ENCODE measurements at places on chromosomes 5 and 9. TPM values are rescaled to one million over a fixed set of nuclear protein-coding genes. Genes with fewer than 3 reads are reported as not detected.
A peak's percentile ranks its signal among the peaks of the same experiment; 100 is the strongest.

The CCNJL gene
- 0.56 TPM for total RNA-seq

The OLFML2A gene
- total RNA-seq = 7.2 TPM

- no peak for DNase-seq
Observed at GRCh38 chr5:180233729-180234128, 24.7 kb upstream of the RASGEF1C start.

The PFN3 gene
- total RNA-seq = not detected

DNA sequence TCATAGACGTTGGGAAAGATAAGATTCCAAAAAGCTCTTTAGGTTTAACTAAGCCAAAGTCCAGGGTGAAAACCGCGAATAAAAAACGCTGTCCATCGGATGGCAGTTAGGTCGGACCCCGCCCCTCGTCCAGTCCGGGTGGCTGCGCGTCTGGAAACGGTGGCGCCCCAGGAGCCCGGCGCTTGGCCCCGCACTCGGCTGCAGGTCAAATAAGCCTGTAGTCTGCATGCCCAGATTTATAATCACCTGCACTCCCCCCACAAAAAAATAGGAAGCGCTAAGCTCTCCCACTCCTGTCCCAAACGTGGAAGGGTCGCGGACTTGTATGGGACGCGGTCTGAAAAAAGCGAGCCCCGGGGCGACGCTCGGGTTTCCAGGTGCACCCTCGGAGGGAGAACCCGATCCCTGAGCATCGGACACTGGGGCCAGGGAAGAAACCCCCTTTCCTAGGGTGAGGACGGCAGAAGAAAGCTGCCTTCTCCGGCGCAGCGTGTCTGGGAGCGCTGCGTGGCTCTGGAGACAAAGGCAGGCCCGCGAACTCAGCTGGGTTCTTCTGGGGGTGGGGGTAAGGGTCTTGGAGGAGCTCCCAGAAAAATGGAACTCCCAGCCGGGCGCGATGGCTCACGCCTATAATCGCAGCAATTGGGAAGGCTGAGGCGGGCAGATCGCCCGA, 923 bp upstream of the ZBTB5 start:
- peak; percentile 82 for DNase-seq

GRCh38 chr5:77696120-77696519, 57.6 kb upstream of the OTP start:
- DNase-seq = no peak

DNA sequence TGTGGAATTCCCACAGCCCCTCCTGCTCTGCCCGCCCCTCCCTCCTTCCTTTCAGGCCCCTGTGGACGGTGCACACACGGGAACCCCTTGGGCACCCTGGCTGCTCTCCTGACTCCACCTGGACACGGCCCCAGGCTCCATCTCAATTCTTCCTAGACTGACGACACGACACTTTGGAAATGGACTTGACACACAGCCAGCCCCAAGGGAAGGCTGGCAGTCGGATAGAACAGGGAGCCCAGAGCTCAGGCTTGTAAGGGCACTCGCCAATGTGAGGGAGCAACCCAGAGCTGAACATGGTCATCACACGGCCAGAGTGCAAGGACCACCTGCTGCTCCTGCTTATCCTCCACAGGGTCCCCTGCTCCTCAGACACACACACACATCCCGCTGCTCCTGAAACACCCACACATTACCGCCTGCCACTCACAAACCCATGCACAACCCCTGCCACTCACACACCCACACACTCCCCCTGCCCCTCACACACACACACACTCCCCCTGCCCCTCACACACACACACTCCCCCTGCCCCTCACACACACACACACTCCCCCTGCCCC, 8.9 kb downstream of the SLC9A3 start:
- DNase-seq = peak; percentile 45

GRCh38 chr5:125057912-125058826, 311.7 kb upstream of the ZNF608 start:
- DNase-seq = no peak

The PCDHGA1 gene
- 0.22 TPM for total RNA-seq

The SPATA31A3 gene
- total RNA-seq = not detected

DNA sequence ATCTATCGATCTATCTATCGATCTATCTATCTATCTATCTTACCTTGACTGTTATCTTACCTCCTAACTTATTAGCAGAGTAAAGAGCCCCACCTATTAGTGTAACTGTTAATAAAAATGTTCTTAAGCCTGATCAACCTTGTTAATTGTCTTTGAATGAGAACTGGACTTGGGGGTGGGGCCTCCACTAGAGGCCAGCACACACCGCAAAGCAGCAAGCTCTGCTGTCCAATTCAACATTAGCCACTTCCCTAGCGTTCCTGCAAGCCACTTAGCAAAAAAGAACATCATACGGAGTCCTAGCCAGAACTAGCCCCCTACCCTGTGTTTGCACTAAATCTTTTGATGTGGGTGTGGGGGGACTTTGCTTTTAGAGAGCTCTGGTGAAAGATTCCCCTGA, 515.8 kb downstream of the KDM4C start:
- DNase-seq = no peak

DNA sequence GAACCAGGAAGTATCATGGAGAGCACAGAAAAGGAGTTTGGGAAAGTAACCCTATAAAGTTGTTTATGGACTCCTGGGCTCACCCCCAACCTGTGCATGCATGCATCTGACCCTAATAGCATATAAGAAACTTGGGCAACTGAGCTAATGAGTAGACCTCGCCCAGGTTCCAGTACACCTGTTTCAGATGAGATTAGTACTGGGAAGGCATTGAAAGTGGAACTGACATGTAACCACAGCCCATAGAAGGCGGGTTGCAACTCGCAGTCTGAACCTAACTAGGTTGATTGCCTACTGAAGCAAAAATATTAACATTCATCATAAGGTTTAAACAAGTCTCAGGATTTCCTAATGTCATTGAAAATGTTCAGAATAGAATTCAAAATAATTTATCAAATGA, 87.0 kb downstream of the WNK2 start:
- no peak for DNase-seq

The F2R gene
- 0.92 TPM for total RNA-seq

The SLC46A2 gene
- total RNA-seq = not detected

DNA sequence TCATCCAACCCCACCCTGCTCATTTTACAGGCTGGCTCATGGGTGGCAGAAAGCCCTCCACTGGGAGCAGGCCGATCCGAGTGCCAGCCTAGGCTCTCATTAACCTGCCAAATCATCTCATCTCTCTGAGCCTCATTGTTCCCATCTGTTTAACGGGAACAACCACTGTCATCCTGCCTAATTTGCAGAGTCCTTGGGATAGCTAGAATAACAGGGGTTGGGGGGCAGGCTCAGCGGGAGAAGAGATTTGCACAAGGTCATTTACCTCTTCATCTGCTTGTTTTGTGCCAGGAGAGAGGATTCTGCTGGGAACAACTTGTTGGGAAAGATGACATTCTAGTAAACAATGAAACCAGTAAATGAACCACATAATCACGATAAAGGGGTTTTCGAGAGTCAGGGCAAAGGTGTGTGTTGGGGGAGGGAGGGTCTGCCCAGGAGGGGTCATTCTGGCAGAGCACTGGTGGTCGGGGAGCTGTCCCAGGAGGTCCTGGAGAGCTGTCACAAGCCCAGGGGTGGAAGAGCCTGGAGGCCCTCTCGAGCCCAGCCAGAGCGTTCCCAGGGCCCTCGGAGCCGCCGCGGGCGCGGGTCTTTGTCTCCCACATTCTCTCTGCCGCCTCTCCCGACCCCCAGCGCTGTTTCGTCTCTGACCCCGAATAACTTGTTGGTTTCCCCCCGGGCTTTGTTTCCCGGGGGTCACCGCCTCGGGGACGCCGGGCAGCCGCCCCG, 22.8 kb upstream of the NDST1 start:
- DNase-seq = no peak

DNA sequence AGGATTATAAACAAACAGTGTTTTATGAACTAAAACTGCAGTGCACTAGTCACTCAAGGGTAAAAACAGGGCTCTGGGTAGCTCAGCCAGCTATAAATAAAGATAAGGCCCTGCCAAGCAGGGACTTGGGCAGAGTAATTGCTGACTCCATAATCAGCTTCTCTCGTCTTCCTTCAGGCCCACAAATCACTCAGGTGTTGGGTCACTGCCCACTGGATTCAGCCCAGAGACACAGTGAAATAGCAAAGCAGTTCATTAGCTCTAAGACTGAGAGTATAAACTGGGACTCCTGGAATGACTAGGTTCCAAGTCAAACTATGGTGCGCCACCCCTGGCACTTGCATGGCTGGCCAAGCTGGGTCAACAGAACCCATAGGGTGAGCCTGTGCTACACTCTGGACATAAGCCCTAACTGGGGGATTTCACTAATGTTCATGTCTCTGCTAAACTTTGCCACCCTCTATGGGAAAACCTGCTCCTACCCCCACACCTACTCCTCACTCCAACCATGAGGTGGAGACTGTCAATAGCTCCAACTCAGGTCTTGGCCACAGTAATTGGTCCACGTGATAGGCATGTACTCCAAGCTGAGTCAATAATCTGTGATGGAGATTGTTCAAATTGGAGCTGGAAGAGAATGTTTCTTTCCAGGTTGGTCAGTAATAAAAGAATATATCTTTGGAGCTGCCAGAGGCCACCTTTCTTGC, 158.5 kb downstream of the SLIT3 start:
- no peak for DNase-seq

DNA sequence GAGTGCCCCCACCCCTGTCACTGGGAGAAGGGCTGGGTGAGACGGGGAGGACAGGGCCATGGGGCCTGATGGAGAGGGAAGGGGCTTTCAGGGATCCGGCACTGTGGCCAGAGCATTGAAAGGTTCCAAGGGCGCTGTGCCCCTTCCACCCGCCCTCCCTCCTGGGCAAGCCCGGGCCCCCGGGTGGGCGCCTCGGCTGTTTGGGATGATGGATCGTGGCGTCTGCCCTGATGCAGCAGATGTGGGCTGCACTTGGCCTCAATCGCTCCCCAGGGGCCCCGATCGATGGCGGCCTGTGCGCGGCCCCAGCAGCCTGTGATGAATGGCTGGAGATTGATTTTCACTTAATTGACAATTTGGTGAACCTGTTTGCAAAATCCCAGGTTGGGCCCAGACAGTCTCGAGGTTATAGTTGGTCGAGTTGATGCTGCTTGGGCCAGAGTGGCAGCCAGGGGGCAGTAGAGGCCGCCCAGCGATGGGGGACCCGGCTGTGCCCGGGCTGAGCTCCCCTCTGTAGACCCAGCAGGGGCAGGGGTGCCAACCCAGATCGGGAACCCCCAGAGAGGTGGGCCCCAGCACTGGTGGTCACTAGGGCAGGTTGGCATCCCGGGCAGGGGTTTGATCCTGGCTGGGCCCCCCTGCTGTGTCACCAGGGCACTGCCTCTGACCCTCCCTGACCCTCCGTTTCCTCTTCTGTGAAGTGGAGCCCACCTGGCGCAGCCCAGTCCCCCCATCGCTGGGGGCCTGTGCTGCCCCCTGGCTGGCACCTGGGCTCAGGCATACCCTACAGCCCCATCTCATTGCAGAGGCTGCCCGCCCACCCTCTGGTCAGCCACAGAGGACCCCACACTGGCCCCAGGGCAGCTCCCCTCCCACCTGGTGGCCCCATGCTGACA, 34.7 kb downstream of the LHX3 start:
- DNase-seq = peak; percentile 86

The PRUNE2 gene
- total RNA-seq = 13.5 TPM

The NME5 gene
- total RNA-seq = 4.3 TPM

DNA sequence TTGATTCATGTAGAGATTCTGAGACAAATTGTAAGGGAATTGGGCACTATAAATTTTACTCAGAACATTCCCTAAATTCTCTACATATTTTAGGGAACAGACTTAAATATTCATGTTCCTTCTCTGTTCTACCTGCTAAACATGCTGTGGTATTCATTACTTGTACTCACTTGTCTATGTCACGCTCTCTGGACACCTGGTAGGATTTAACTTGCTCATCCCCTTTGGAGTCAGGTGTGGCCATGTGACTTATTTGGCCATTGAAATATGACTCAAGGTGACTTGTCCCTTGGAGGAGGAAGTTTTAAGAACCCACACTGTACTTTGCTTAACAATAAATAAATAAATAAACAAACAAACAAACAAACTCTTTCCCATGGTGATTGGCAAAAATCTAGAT, 2258.8 kb upstream of the WWC1 start:
- DNase-seq = no peak

DNA sequence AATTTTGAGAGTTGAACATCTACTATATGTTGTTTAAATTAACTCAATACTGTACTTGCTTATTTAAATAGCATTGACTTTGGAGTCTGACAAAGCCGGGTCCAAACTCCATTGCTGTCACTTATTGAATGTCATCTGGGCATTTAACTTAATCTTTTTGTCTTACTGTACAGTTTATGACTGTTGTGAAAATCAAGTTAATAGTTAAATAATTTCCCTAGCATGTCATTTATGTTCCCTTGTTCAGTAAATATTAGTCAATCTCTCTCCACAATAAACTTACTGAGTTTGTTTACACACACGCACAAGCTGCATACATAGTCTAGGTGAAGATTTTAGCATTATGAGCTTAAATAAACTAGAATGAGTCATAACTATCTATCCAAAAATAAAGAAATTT, 6.3 kb upstream of the UGCG start:
- DNase-seq = no peak

GRCh38 chr9:123745451-123745850, 184.5 kb downstream of the DENND1A start:
- DNase-seq = no peak

The DNAH5 gene
- 5.3 TPM for total RNA-seq

GRCh38 chr9:122812736-122813135, 12.8 kb downstream of the OR1K1 start:
- DNase-seq = no peak

- no peak for DNase-seq
Observed at GRCh38 chr5:150637245-150638052, 3.0 kb upstream of the SYNPO start.

DNA sequence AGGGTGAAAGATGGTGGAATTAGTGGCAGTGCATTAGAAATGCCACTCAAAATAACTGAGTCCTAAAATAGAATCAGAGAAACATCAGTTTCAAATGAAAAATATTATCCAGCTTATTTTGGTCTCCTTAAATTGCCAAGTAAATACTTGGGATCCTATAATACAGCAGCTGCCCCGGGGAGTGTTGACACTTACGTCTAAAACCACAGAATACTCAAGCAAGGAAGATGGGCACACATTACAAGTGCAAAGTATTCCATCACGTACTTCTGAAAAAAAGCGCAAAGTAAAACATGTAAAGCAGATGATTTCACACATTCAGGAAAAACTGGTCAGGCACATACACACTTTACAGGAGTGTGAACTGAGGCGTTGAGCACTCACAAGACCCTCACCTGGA, 2.4 kb upstream of the ARHGEF37 start:
- DNase-seq = no peak

- DNase-seq = no peak
Observed at GRCh38 chr5:87944553-87945285, 323.9 kb downstream of the TMEM161B start.

The MACIR gene
- total RNA-seq = 4.6 TPM

GRCh38 chr5:1805736-1806135, 4.5 kb downstream of the NDUFS6 start:
- DNase-seq = no peak

DNA sequence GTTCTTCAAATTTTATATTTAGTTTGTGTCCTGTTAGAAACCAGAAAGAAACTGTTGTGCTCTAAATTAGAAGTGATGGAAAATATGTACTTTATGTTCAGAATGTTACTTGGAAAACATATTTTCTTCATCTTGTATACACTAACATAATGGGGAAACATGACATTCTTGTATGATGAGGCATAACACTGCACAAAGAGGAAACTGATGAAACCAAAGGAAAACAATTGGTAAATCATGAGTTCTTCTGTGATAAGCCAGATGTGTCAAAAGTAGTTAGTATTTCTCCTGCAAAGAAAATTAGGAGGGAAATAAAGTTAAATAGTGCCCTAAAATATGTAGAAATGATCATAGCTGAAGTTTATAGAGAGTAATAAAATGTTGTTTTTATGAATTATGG, 111.1 kb upstream of the FBN2 start:
- no peak for DNase-seq

The TTC16 gene
- not detected for total RNA-seq

- DNase-seq = no peak
Observed at GRCh38 chr9:102047549-102047948, 309.1 kb upstream of the GRIN3A start.

Data from pancreas (tissue), 10 donors.